Aortic smooth muscle cell (primary cell): ENCODE measurements at places on chromosomes 6 and 20. TPM values are rescaled to one million over a fixed set of nuclear protein-coding genes. Genes with fewer than 3 reads are reported as not detected.

Gene PLA2G7
- total RNA-seq: 0.13 TPM in 1 of 2 replicates, not detected in the other

Gene SNAI1
- total RNA-seq: 0.68 and 0.79 TPM in 2 replicates

Gene CLPSL2
- not detected in 2 replicates for total RNA-seq

Gene PLEKHG1
- total RNA-seq: 5.0 and 6.2 TPM in 2 replicates

Gene GLP1R
- not detected in 2 replicates for total RNA-seq

Gene OR2B6
- not detected in 2 replicates for total RNA-seq

Gene SLX4IP
- total RNA-seq: 4.5 and 5.9 TPM in 2 replicates

Gene PLN
- 0.40 and 2.7 TPM in 2 replicates for total RNA-seq

Gene HLA-DMA
- total RNA-seq: 0.79 and 1.8 TPM in 2 replicates

Gene ERVFRD-1
- not detected in 2 replicates for total RNA-seq

Gene WFDC2
- not detected in 2 replicates for total RNA-seq

Gene PNLDC1
- total RNA-seq: not detected in 2 replicates
